ENCODE measurements at places on chromosomes 4 and X.

DNA sequence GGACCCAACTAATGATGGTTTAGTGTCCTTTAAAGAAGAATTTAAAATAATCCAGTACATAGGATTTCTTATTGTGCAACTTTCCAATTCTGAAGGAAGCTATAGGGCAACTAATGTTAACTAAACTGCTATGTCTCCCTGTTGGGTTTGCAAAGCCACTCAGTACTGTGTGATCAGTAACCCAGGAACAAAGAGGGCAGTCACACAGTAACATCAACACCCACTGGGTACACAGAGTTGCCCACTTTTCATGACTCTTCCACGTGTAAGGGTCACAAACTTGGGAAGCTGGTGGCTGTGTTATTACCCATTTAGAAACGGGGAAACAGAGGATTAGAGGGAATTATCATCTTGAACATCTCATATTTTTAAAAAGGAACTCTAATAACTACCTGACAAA is 555.0 kb upstream of the DIPK2B start:
- DNase-seq = no peak

DNA sequence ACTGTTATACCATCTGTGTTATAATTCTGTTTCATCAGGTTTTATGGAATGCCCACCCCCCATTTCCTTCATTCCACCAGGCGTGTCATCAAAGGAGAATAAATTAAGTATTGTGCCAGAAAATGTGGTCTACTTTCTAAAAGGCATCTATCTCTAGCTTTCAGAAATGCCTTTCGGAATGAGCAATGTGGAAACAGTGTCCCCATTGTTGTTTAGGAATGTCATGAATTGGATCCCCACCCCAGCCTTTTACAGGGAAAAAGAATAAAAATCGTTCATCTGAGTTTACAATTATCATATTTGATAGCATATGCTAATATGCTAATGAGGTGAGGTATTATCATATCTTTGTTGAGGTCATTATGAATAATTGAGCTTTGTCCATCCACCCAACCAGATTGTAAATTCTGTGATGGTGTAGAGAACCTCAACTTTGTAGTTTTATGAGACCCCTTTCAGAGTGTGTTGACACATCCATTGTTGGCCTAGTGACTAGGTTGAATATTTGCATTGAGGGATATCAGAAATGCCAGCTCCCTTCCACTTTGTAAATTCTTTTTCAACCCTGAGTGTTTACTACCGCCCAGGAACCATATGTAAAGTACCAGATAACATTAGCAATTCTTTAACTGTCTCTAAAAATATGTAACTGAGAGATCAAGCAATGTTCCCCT is 56.2 kb upstream of the CCDC160 start:
- DNase-seq = no peak

- no peak for DNase-seq
Measured at GRCh38 chrX:3371163-3371562, 24.7 kb upstream of the MXRA5 start.

DNA sequence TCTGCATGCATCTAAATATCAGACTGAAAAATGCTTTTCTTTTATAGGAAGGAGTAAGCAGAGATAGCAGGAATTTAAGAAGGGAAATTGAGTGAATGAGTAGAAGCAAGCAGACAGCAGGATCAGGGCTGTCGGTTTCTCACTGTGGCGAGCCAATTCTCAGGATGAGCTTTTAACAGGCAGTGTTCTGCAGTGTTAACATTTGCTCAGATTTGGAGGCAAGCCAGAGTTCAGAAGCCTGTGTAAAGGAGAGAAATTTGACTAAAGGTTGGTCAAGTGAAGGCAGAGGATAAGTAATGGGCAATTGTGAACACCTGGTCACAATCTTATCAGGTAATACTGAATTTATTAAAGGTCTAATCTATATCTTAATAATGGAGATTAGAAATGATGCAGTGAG is 133.3 kb upstream of the MAGEB16 start:
- no peak for DNase-seq

DNA sequence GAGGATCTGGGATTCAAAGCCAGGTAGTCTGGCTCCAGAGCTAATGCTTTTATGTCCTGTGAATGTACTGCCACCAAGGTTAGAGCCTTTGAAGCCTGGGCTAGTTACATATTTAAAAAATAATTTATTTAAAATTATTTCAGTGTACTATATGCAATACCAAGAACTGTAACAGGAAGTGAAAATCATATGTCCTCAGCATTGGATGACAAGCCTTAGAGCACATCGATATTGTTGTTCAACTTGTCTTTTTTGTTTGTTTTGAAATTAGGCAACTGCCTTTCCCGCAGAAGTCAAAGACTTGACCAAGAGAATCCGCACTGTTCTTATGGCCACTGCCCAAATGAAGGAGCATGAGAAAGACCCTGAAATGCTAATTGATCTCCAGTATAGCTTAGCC is 73.1 kb upstream of the IL13RA1 start:
- no peak for DNase-seq

DNA sequence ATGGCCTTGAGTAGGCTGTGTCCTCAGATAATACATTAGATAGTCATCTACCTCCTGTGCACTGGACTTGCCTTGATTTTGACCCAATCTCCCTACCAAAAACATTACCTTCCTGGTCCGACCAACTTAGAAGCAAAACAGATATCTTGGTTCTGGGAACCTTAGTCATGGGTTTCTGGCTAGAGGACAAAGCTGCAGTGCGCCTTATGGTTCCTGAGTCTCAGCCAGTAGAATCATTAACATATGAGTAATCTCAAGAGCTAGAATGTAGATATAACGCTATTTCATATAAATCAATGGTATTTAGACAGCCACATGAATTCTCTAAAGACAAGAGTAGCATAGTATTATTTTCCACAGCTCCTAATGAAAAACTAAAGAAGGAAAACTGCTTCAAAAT is 83.1 kb downstream of the GRIA3 start:
- no peak for DNase-seq

- DNase-seq = no peak
Measured at GRCh38 chrX:11209798-11210414, 83.3 kb upstream of the AMELX start.

GRCh38 chr4:88045021-88045420 is 37.6 kb downstream of the PKD2 start:
- DNase-seq = no peak

- DNase-seq = no peak
Measured at GRCh38 chr4:141391771-141392170, 171.1 kb downstream of the ZNF330 start.

GRCh38 chrX:68929332-68930150 is 100.7 kb downstream of the EFNB1 start:
- DNase-seq = no peak

DNA sequence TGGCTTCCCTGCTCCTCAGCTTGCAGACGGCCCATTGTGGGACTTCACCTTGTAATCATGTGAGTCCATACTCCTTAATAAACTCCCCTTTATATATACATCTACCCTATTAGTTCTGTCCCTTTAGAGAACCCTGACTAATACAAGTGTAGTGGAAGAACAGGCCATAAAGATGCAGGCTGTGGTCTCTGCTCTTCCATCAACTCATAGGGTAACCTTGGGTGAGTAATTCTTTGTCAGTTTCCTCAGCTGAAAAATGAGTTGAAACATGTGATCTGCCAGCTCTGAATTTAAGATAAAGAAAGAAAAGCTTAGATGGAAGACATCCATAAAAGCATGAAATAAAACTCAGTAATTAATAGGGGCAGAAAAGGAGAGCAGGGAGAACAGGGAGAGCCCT is 103.6 kb downstream of the ENOX2 start:
- DNase-seq = no peak

DNA sequence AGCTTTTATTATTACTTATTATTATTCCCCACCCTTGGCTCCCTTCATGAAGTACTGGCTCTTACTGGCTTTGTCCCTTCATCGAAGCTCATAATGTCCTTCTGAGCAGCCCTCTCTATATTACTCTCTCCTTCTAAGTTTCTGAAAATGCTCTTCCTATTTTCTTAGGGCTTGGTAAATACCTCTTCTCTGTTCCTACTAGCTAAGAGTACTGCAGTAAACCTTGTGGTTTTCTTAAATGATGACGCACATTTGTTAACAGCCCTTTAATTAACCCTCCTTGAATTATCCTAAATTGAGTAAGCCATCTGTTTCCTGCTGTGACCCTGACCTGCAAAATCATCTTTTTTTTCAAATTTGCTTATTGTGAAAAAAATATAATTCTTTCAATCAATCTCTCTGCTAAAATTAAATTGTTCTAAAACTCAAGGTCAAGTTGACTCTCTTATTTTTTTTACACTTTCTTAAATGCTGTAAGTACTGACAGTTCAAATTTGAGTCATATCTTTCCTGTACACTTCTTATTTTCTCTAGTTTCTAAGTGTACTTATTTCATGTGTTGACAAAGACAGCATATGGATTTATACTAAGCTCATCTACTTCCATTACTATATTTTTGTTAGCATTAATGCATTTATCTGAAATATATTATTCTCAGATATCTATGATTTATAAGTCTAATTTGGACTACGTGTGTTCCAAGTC is 148.9 kb downstream of the ADAM29 start:
- no peak for DNase-seq

DNA sequence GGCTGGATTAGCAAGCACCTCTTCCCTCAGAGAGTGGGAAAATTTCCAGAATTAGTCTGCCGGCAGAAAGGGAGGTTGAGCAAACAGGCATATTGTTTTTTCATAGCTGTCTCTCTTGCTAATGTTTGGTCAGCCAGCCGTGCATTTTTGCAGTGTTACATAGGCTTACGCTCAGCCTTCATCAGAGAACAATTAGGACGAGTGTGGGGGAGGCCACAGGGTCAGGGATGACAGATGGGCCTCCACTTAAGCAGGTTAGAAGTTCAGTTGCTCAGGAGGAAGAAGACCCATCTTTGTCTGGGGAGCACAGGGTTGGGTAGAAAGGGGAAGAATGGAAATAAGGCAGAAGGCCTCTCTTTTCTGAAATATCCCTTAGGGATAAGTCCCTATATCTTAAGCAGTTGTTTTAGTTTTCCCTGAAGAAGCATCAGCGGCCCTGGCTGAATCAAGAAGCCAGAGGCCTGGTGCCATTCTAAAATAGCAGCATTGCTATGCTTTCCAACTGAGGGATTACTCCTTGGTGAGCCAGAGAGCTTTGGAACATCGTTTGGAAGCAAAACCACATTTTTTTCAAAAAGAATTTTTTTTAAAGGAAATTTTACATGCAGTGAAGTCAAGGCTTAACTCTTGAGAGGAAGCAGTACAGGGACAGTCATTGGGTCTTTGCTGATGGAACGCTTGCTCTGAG is 118.8 kb downstream of the SMIM20 start:
- no peak for DNase-seq

- no peak for DNase-seq
Measured at GRCh38 chr4:159284113-159284512, 181.2 kb downstream of the RAPGEF2 start.
